ENCODE measurements at places on chromosomes 13 and 19.

- no peak for DNase-seq
Observed at GRCh38 chr19:19752760-19753403, 20.0 kb upstream of the ZNF14 start.

DNA sequence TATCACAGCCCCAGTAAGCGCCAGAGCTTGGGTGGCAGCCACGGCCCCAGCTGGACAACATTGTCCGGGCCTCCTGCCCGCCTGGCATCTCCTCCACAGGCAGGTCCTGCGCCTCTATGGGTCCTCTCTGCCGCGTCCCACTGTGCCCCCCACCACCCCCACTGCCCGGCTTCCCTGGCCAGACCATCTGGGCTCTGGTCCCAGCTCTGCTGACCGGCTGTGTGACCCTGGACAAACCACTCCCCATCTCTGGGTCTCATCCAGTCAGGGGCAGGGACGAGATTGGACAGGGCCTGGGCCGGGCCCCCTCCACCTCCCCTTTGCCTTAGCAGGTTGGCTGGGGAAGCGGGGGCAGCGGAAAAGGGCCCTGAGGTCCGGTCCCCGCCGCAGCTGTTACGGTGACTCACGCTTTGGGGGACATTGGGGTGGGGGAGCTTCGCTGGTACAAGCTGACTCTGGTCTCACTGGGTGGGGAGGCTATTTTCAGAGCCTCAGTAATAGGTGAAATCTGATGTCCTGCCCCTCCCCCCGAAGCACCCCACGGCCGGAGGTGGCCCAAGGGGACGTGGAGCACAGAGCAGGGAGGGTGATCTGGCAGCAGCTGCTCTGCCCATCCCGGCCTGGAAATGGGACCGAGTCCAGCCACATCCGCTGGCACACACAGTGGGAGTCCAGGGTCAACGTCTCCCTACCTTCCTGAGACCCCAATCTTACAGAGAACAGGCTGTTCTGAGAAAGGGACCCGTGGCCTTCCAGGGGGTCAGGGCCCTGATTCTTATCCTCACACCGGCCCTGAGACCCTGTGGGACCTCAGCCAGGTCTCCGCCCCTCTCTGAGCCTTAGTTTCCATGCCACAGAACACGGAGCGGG is 9.1 kb downstream of the NFIC start:
- DNase-seq = no peak

- DNase-seq = no peak
Observed at GRCh38 chr13:79385694-79386093, 20.4 kb downstream of the RBM26 start.

DNA sequence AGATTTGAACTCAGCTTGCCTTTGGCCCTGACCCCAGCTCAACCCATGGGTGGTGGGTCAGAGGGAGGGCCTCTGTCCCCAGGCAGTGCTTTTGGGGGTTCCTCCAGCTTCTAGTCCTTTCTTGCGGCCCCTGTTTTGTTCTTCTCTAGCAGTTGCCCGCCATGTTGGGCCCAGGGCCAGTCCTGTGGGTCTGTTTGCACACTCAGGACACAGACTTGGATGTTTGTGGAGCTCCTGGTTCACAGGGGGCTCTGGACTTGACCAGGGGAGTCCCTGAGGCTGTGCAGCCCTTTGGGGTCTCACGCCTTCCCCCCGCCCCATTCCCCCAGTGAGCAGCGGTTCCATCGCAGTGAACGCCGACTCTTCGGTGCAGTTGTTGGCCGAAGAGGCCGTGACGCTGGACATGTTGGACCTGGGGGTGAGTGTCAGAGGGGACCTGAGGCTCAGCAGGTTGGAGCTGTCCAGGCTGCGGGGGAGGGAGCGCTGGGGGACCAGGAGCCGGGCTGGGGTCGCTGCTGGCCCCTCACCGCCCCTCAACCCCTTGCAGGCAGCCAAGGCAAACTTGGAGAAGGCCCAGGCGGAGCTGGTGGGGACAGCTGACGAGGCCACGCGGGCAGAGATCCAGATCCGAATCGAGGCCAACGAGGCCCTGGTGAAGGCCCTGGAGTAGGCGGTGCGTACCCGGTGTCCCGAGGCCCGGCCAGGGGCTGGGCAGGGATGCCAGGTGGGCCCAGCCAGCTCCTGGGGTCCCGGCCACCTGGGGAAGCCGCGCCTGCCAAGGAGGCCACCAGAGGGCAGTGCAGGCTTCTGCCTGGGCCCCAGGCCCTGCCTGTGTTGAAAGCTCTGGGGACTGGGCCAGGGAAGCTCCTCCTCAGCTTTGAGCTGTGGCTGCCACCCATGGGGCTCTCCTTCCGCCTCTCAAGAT is 2.5 kb downstream of the ATP5F1D start:
- DNase-seq = peak; percentile 89

DNA sequence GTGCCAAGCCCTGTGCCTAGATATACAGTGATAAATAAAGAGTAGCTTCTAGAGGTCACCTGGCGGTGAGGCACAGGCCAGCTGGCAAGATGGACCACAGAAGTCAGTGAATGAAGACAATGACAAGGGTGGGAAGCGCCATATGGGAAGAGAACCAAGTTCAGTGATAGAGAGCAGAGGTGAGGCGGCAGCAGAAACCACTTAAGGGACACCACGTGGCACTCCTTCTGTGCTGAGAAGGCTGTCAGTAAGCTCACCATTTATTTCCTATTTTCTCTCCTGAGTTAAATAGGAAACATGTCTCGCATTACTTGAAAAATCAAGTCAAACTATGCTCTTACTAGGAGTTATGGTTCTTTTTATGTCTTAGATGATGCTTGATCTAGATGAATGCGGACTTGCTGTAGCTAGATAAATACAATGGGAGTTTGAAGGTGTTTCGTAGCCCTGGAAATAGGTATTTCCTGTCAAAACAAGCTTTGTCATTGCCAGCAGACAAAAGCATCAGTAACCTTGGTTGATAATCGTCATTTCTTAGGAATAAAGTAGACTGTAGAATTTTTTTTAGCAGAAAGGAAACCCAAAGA is 17.8 kb downstream of the ALOX5AP start:
- DNase-seq = no peak

Measured in CD4-positive, alpha-beta T cell treated with Interleukin-4 for 1 hour (primary cell).